ENCODE measurements at places on chromosomes 3 and 15.

GRCh38 chr3:79018671-79019136 is 749.1 kb downstream of the ROBO1 start:
- DNase-seq, result peak; percentile 53

DNA sequence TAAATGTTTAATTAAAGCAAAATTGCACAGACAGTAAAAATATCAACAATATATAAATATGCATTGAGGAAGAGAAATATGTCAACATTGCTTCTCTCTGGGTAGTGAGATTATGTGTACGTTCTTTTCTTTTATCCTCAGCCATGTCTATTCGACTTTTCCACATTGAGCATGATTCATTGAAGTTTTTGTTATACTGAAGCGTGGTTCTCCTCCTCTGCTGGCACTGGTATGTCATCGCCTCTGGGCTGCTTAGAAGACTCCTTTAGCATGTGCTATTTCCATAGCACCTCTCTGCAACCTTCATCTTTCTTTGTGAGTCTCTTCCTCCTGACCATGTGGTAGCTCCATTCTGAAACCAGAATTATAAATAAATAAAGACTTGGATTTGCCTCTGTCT is 65.8 kb upstream of the AKAP13 start:
- no peak for DNase-seq

DNA sequence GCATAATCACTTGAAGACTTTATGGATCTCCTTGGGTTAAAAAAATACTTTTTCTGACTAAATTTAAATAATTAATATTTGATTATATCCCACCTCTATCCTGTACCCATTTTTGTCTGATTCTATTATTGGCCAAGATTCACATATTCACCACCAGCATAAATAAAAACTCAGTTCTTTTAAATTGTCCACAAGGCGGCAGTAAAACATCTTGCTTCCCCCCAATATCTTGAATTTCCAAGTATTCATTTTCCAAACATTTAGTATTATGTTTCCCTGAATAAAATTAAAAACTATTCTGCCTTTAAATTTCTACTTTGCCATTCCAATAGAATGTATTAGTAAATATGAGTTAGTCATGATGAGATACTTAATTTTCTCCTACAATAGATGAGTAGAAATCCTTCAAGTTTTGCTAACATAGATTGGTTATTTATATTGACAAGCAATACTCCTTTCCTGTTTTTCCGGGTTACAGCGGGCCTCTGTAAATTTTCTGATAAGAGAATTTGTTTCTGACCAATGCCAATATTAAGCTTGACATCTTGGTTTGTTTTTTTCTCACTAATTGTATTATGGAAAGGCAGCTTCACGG is 218.7 kb upstream of the MDFIC2 start:
- peak; percentile 11 for DNase-seq

- no peak for DNase-seq
Measured at GRCh38 chr3:118682921-118683320, 351.7 kb downstream of the IGSF11 start.

DNA sequence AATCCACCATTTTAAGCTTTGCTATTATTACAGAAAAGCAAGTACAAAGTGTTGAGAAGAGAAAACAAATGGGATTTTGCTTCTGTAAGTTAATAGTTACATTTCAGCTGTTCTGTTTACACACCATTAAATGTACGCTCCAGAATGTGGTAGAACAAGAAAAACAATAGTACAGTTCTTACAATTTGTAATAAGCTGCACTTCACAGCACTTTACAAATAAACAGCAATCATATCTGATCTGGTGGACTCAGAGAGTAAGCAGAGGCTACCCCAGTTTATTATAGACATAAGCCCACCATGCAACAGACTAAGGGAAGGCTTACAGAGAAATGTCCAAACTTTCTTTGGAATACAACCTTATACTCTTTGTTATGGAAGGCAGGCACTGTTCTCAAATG is 126.4 kb downstream of the OXSM start:
- DNase-seq, result no peak
